ENCODE measurements at places on chromosomes 11 and 22. TPM values are rescaled to one million over a fixed set of nuclear protein-coding genes. Genes with fewer than 3 reads are reported as not detected.

SLC22A25 gene
- not detected for total RNA-seq

OR8G1 gene
- not detected for total RNA-seq

MAML2 gene
- total RNA-seq: 5.1 TPM

IL18 gene
- total RNA-seq: 0.82 TPM

DKK3 gene
- 20.6 TPM for total RNA-seq

OR4C46 gene
- not detected for total RNA-seq

TENM4 gene
- 25.0 TPM for total RNA-seq

SPON1 gene
- 4.1 TPM for total RNA-seq

GRCh38 chr11:133945087-133945974, 11.4 kb downstream of the IGSF9B start:
- peaks cover 38% of the 10 kb centered on the region for H3K36me3 ChIP-seq
- H3K4me3 ChIP-seq: no peak overlapping the region
- no peak for DNase-seq
- no peaks in the 10 kb centered on the region for H3K27me3 ChIP-seq
- peaks cover 41% of the 10 kb centered on the region for H3K4me1 ChIP-seq

DNA sequence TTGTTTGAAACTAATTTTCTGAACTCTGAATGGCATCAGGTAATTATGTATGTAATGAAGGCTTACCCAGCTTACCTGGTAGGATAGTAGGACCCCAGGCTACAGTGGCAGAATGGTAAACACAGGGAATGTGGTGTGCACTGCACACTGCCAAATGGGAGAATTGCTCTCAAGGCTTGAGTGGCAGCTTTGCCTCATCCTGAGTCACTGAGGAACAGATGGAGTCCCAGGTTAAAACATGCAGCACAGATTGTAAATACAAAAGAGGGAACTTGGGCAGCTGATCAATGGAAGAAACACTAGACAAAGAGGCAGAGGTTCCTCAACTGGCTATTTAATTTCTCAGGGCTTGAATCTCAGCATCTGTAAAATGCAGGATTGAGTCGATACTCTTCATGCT, 24.4 kb downstream of the GPR83 start:
- H3K27ac ChIP-seq: no peak overlapping the region
- H3K27me3 ChIP-seq: peaks cover 7% of the 10 kb centered on the region
- no peaks in the 10 kb centered on the region for H3K4me1 ChIP-seq

- H3K36me3 ChIP-seq: no peaks in the 10 kb centered on the region
- no peak overlapping the region for H3K27ac ChIP-seq
- H3K4me1 ChIP-seq: peaks cover under 1% of the 10 kb centered on the region
- H3K27me3 ChIP-seq: no peaks in the 10 kb centered on the region
Measured at GRCh38 chr22:41770715-41771468, 29.6 kb upstream of the CCDC134 start.

GRCh38 chr11:3824714-3825472, 15.9 kb downstream of the RHOG start:
- peaks cover 28% of the 10 kb centered on the region for H3K36me3 ChIP-seq
- H3K4me3 ChIP-seq: no peak overlapping the region
- H3K4me1 ChIP-seq: peaks cover 41% of the 10 kb centered on the region
- peak; percentile 94 for DNase-seq
- peak overlapping the region; percentile 26 for H3K27ac ChIP-seq
- no peaks in the 10 kb centered on the region for H3K27me3 ChIP-seq

- H3K27me3 ChIP-seq: no peaks in the 10 kb centered on the region
- H3K36me3 ChIP-seq: peaks cover 16% of the 10 kb centered on the region
- peak overlapping the region; percentile 39 for H3K4me3 ChIP-seq
- peaks cover 32% of the 10 kb centered on the region for H3K4me1 ChIP-seq
- DNase-seq: no peak
- peak overlapping the region; percentile 11 for H3K27ac ChIP-seq
Measured at GRCh38 chr11:111961389-111962300, 24.5 kb downstream of the DIXDC1 start.

GRCh38 chr11:45926001-45926401, 3.5 kb downstream of the LARGE2 start:
- no peak overlapping the region for H3K27ac ChIP-seq
- no peak for DNase-seq
- peaks cover 2% of the 10 kb centered on the region for H3K27me3 ChIP-seq
- peaks cover 14% of the 10 kb centered on the region for H3K4me1 ChIP-seq
- H3K4me3 ChIP-seq: no peak overlapping the region

DNA sequence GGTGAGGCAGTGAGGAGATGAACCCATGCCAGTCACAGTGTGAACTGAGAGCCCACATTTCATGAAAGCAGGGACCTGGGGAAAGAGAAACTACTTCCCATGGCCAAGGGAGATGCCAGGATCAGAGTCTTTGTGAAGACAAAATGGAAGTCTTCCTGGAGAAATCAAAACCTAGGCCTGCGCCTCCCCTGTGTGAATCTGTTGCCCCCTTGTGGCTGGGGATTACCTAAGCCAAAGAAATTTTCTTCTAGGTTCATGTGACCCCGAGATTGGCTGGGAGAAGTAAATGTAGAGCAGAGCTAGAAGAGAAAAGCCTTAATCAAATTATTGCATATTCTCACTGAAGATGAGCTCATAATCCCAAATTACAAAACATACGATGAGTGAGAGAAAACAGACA, 1075.3 kb downstream of the TBC1D22A start:
- H3K36me3 ChIP-seq: no peaks in the 10 kb centered on the region
- H3K27ac ChIP-seq: no peak overlapping the region
- peak; percentile 53 for DNase-seq
- no peaks in the 10 kb centered on the region for H3K27me3 ChIP-seq

DNA sequence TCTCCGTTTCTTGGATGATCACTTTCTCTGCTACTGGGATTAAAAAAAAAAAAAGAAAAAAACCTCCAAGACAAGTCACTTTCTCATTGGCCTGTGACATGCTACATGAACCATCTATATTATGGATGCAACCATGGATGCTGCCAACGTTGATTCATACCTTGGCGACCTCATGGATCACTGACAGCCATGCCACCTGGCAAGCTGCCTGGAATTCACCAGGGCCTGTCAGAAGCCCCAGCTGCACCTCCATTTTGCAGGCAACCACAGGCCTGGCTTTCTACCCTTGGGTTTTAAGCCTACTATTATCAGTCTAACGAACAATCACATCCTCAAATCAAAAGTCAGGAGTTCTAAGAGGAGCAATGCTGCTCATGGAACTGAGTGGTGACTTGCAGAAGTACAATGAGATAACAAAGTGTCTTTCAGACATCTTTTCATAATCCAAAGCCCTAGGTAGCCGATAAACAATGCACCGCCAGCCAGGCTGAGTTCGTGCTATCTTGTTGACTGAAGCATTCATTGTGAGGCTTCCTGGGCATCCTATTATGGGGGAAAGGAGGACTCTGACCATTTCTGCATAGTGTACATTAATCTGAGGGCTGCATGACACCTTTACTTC, 48.0 kb upstream of the CADM1 start:
- no peaks in the 10 kb centered on the region for H3K27me3 ChIP-seq
- no peaks in the 10 kb centered on the region for H3K36me3 ChIP-seq
- H3K27ac ChIP-seq: no peak overlapping the region
- DNase-seq: no peak
- H3K4me3 ChIP-seq: no peak overlapping the region

DNA sequence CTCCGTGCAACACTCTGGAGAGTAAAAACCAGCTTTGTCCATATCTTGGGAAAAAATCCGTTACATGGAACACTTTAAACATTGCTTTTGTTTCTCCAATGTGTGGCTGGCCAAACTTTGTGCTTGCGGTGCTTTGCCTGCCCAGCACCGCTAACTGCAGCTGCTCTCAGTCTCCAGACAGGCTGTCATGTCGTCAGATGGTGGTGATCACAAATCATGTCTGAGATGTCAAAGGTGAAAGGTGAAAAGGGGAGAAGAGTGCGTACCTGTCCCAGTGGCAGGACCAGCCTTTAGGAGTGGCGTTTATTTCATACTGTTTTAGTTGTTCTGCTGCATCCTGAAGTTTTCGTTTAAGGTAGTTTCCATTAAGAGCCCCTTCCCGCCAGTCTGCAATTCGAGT, 17.1 kb upstream of the AGBL2 start:
- H3K4me3 ChIP-seq: no peak overlapping the region
- H3K4me1 ChIP-seq: no peaks in the 10 kb centered on the region
- no peak overlapping the region for H3K27ac ChIP-seq
- H3K27me3 ChIP-seq: no peaks in the 10 kb centered on the region

GRCh38 chr11:12414611-12415010, 37.2 kb downstream of the PARVA start:
- peaks cover 63% of the 10 kb centered on the region for H3K4me1 ChIP-seq
- H3K4me3 ChIP-seq: no peak overlapping the region
- no peaks in the 10 kb centered on the region for H3K27me3 ChIP-seq
- H3K36me3 ChIP-seq: no peaks in the 10 kb centered on the region

DNA sequence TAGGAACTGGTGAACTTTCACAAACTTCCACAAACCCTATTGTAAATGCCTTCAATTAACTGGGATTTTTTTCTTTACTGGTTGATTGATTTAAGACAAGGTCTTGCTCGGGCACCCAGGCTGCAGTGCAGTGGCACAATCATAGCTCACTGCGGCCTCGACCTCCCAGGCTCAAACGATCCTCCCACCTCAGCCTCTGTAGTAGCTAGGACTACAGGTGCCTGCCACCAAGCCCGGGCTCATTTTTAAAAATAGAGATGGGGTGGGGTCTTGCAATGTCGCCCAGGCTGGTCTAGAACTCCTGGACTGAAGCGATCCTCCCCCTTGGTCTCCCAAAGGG, 35.7 kb upstream of the POLA2 start:
- no peak for DNase-seq
- peaks cover 29% of the 10 kb centered on the region for H3K36me3 ChIP-seq
- H3K4me1 ChIP-seq: peaks cover 19% of the 10 kb centered on the region
- H3K27ac ChIP-seq: no peak overlapping the region
- H3K4me3 ChIP-seq: peak overlapping the region; percentile 81

GRCh38 chr11:843818-844692, 1.4 kb downstream of the TSPAN4 start:
- peaks cover 8% of the 10 kb centered on the region for H3K36me3 ChIP-seq
- peak; percentile 88 for DNase-seq
- peak overlapping the region; percentile 60 for H3K27ac ChIP-seq
- peak overlapping the region; percentile 75 for H3K4me3 ChIP-seq

GRCh38 chr22:27788500-27789288, 12.9 kb downstream of the MN1 start:
- no peak overlapping the region for H3K4me3 ChIP-seq
- peak overlapping the region; percentile 25 for H3K27ac ChIP-seq
- peaks cover 75% of the 10 kb centered on the region for H3K4me1 ChIP-seq
- H3K36me3 ChIP-seq: no peaks in the 10 kb centered on the region
- H3K27me3 ChIP-seq: peaks cover 43% of the 10 kb centered on the region

DNA sequence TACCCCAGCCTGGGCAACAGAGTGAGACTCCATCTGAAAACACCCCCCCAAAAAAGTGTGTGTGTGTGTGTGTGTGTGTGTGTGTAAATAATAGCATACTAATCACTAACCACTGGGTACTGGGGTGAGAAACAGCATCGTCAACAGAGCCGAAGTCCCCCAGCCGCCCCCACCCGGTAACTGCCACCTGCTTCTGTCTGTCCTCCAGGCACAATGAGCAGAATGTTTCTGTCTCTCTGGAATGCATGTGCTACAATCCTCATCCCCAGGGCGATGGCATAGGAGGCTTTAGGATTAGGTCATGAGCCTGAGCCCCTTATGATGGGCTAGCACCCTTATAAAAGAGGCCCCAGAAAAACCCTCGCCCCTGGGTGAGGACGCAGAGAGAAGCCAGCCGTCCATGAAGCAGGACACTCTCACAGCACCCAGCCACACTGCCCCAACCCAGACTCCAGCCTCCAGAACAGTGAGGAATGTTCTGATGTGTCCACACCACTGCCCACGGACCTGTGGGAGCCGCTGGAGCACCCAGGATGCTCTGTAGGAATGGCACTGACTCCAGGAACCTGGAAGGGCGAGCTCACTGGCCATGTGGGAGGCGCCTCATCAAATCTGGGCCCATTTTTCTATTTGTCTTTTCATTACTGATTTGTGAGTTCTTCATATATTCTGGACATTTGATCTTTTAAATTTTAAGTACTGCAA, 9.9 kb downstream of the TTLL8 start:
- H3K4me1 ChIP-seq: no peaks in the 10 kb centered on the region
- no peaks in the 10 kb centered on the region for H3K36me3 ChIP-seq
- H3K4me3 ChIP-seq: no peak overlapping the region
- H3K27me3 ChIP-seq: no peaks in the 10 kb centered on the region

DNA sequence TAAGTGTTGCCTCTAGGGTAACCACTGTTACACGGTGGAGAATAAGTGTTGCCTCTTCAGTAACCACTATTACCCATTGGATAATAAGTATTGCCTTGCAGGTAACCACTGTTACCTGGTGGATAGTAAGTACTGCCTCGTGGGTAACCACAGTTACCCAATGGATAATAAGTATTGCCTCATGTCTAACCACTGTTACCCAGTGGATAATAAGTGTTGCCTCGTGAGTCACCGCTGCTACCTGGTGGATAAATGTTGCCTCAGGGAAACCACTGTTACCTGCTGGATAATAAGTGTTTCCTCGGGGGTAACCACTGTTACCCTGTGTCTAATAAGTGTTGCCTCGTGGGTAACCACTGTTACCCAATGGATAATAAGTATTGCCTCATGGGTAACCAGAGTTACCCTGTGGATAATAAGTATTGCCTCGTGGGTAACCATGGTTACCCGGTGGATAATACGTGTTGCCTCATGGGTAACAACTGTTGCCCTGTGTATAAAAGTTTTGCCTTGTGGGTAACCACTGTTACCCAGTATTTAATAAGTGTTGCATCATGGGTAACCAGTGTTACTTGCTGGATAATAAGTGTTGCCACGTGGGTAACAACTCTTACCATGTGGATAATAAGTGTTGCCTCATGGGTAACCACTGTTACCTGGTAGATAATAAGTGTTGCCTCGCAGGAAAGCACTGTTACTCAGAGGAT, 12.3 kb upstream of the NXPE4 start:
- no peak overlapping the region for H3K4me3 ChIP-seq
- H3K27ac ChIP-seq: no peak overlapping the region
- H3K36me3 ChIP-seq: peaks cover 34% of the 10 kb centered on the region
- no peak for DNase-seq
- no peaks in the 10 kb centered on the region for H3K27me3 ChIP-seq

DNA sequence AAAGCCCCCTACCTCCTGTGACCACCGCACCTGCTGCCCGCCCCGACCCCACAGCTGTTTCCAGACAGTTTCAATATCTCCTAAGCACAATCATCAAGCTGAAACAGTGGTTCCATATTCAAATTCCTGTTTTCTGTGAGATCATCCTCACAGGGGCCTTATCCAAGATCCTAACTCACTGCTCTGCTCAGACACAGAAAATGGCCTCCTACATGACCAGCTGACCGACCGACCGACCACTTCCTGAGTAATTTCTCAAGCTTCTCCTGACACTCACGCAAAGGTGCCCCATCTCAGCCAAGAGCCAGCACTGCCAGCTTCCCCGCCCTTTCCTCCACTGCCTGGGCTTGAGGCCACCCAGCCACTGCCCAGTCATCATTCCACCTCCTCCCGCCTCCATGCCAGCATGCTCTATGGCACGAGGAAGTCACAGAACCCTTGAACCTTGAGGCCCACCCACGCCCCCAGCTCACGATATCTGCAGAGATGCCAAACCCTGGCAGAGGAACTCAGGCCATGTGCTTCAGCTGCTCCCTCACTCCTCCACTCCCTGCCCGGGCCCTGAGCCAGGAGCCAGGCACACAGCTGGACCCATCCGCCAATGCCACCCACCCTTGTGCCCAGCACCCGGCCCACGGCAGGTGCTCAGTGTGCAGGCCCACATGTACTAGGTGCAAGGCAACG, 14.0 kb downstream of the KIAA0930 start:
- H3K4me3 ChIP-seq: no peak overlapping the region
- peak overlapping the region; percentile 29 for H3K27ac ChIP-seq

Measured in WTC11 (cell line).